ENCODE measurements at places on chromosomes 3 and 15.

- H3K36me3 ChIP-seq, result no peaks in the 10 kb centered on the region
- H3K27ac ChIP-seq, result no peak overlapping the region
- H3K4me3 ChIP-seq, result no peak overlapping the region
- no peaks in the 10 kb centered on the region for H3K27me3 ChIP-seq
- no peak for DNase-seq
Observed at GRCh38 chr3:153978006-153978405, 143.2 kb upstream of the ARHGEF26 start.

GRCh38 chr3:62149962-62150361 lies 223.4 kb downstream of the FEZF2 start:
- no peaks in the 10 kb centered on the region for H3K27me3 ChIP-seq
- H3K27ac ChIP-seq, result no peak overlapping the region
- no peak for DNase-seq
- H3K4me1 ChIP-seq, result no peaks in the 10 kb centered on the region
- H3K4me3 ChIP-seq, result no peak overlapping the region

DNA sequence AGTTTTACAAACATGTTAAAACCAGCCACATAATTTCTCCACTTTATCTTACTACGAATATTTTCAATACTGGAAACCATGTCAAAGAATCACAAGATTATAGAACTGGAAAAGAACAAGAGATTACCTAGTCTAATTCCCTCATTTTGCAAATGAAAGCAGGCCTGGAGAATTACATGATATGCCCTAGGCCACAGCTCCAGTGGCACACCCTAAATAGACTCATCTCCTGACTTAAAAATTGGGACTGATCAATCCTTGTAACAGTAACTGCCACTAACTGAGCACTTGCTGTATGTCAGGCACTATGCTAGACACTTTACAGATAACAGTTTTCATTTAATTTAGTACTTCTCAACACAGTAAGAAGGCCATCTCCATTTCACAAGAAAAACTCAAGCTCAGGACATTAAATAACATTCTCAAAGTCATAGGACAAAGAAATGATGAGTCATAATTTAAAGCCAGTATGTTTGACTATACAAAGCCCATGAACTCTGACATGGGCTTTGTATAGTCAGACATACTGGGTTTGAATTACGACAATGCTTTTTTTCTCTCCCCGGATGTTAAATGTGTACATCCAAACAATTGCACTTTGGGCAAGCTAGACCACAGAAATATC lies 9.4 kb downstream of the IGSF11 start:
- H3K27ac ChIP-seq, result no peak overlapping the region
- no peak overlapping the region for H3K4me3 ChIP-seq
- H3K36me3 ChIP-seq, result no peaks in the 10 kb centered on the region
- no peak for DNase-seq
- peaks cover 11% of the 10 kb centered on the region for H3K27me3 ChIP-seq
- no peaks in the 10 kb centered on the region for H3K4me1 ChIP-seq

DNA sequence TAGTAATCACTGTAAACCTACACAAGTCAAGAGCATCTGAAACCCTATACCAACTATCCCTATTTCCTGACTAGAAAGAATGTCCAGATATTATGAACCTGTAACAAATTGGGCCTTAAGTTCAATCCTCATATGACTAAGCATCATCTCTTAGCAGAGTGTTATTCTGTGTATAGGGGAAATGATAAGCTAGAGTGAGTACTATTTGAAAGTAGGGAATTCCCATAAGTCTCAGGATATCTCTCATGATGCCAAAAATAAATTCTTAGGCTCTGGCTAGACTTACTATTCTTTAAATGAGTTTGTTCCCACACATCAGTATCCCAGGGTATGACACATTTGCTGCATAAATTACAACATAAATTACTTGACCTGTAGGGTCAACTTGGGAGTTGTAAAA lies 15.3 kb downstream of the MRPL47 start:
- no peaks in the 10 kb centered on the region for H3K27me3 ChIP-seq
- H3K4me1 ChIP-seq, result peaks cover 10% of the 10 kb centered on the region
- H3K4me3 ChIP-seq, result no peak overlapping the region
- no peak overlapping the region for H3K27ac ChIP-seq

DNA sequence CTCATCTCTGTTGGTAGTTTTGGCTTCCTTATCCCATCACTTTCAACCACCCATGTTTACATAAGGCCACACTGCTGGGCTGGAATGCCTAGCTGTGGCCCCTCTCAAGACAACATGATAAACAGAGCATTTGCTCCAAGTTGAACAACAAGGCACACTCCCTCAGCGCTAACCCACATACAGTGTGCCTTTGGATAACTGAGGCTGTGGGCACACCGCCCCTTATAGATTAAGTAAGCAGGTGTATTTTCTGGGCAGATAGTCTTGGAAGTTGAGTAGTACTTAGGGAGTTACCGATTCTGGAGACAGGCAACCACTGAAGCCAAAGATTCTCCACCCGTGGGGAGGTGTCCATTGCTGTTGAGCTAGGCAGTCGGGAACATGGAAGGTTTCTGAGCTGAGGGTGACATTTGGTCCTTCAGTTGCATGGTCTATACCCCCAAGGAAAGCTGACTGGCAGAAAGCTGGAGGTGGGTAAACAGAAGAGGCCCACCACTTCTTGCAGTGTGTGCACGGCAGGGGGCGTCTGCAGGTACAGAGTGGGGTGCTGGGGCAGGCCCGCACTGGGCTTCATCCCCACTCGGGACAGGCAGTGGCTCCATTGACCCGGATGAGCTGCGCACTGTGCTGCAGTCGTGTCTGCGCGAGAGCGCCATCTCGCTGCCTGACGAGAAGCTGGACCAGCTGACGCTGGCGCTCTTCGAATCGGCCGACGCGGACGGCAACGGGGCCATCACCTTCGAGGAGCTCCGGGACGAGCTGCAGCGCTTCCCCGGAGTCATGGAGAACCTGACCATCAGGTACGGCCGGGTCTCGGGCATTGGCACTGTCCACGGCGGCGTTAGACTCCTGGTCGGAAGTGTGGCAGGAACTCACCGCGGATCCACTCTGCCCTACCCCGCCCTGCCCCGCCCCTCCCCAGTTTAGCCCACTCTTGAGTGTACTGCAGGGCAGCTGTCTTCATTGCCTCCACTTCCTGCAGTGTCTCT lies 16.8 kb downstream of the NOX5 start:
- no peaks in the 10 kb centered on the region for H3K4me1 ChIP-seq
- peaks cover 13% of the 10 kb centered on the region for H3K27me3 ChIP-seq

DNA sequence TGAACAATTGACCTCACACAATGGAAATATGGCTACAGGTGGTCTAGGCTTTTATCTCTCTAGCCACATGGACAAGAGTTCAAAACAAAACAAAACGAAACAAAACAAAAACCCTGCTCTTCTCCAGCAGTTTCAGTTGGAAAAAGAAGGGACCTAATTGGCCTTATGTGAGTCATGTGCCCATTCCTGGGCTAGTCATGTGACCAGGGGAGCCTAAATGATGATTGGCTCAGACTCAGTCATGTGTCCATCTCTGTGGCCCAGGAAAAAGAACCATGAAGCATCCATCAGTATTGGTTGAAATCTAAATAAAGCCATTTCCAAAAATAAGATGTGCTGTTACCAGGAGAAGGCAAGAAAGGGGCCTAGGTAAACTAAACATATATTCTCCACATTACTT lies 96.8 kb downstream of the ANXA2 start:
- H3K27ac ChIP-seq, result no peak overlapping the region
- no peak overlapping the region for H3K4me3 ChIP-seq
- H3K4me1 ChIP-seq, result no peaks in the 10 kb centered on the region

DNA sequence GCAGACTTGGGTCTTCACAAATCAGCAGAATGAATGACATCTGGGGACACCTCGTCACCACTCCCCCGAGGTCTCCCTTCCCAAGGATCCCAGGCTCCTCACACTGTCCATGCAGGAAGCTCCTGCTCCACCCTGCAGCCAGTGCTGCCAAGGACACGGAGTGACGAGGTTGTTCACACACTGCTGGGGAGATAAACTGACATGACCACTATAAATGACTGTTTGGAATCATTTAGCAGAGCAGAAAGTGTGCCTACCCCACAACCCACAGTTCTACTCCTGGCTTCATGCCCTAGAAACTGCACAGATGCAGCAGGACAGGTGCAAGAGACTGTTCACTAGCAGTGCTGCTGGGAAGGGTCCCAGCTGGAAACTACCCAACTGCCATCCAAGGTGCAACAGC lies 19.7 kb upstream of the PRSS50 start:
- H3K36me3 ChIP-seq, result no peaks in the 10 kb centered on the region
- no peak for DNase-seq
- H3K27me3 ChIP-seq, result no peaks in the 10 kb centered on the region
- H3K4me1 ChIP-seq, result no peaks in the 10 kb centered on the region
- H3K4me3 ChIP-seq, result no peak overlapping the region
- H3K27ac ChIP-seq, result no peak overlapping the region

DNA sequence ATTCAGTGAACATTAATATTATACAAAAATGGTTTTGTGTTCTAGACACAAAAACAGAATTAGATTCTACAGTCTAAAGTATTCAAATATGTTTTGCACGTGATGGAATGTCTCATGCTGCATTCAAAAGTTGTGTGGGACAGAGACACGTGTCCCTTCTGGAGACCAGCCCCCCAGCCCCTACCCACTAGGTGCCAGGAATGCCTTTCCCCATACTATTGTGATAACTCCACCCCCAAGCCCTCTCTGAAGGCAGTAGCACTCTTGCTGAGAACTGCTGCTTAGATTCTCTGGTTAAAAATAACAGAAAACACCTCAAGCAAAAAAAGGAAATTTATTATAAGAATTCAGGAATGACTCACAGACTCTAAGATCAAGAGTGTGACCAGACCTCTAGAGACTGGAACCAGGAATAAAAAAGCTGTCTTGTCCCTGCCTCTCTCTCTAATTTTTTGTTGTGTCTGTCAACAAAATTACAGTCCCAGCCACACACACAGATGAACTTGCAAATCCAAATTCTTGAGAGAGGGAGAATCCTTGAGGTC lies 57.7 kb downstream of the PXYLP1 start:
- H3K4me3 ChIP-seq, result no peak overlapping the region
- no peaks in the 10 kb centered on the region for H3K27me3 ChIP-seq
- H3K4me1 ChIP-seq, result no peaks in the 10 kb centered on the region

DNA sequence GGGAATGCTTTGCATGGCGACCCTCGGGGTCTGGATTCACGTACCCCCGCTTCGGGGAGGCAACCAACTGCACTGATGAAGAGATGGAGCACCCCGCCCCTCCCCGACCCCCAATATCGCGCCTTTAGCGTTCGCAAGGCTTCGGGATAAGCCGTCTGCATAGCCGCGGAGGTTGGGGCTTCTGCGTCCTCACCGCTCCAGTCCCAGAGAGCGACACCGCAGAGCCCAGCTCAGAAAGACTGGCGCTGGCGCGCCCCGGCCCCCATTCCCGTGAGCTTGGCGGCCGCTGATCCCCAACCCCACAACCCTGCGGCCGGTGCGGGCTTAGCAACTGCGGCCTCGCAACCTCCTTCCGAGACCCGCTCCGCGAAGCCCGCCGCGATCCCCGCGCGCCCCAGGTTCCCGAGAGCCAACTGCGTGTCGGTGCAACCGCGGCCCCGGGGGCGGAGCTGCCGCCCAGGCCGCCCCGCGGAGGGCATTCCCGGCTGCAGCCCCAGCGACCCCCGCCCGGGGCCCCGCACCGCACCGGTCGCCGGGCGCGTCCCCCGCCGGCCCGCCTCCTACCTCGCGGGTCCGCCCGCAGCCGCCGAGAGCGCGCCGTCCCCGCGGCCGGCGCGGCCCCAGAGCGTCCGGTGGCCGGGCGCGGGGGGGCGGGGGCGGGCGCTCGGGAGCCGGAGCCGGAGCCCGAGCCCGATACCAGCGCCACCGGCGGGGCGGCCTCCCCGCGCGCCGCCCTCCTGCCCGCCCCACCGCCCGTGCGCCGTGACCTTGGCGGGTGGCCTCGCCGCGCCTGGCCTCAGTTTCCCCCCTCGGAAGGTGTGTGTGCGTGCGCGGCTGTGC lies 79.5 kb downstream of the IQSEC1 start:
- no peaks in the 10 kb centered on the region for H3K27me3 ChIP-seq
- no peak overlapping the region for H3K27ac ChIP-seq
- H3K36me3 ChIP-seq, result no peaks in the 10 kb centered on the region
- H3K4me3 ChIP-seq, result peak overlapping the region; percentile 83
- DNase-seq, result peak; percentile 81

GRCh38 chr3:149593418-149594160 lies 64.2 kb downstream of the WWTR1 start:
- H3K4me1 ChIP-seq, result no peaks in the 10 kb centered on the region
- DNase-seq, result no peak
- no peak overlapping the region for H3K27ac ChIP-seq
- no peak overlapping the region for H3K4me3 ChIP-seq
- no peaks in the 10 kb centered on the region for H3K27me3 ChIP-seq

- no peak overlapping the region for H3K4me3 ChIP-seq
- no peak for DNase-seq
- peaks cover 4% of the 10 kb centered on the region for H3K27me3 ChIP-seq
- no peaks in the 10 kb centered on the region for H3K36me3 ChIP-seq
Observed at GRCh38 chr15:59886441-59886840, 117.7 kb upstream of the FOXB1 start.

DNA sequence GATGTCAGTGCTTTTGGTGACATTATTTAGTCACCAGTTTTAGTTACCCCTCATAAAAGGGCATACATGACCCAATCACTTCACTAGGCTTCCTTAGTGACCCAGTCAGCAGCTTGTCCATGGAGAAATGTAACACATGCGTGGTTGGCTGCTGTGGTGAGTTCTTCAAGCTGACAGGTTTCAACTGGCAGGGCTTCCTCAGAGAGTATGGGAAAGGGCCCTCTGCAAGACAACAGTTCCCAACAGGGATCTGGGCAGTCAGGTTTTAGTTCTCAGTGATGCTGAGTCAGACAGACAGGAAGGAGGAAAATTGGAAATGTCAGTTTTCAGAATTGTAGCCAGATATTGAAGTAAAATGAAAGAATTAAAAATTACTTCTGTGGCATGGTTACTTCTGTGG lies 282.5 kb downstream of the TBL1XR1 start:
- H3K27ac ChIP-seq, result no peak overlapping the region
- no peak for DNase-seq
- H3K36me3 ChIP-seq, result no peaks in the 10 kb centered on the region
- H3K4me1 ChIP-seq, result peaks cover 8% of the 10 kb centered on the region
- no peaks in the 10 kb centered on the region for H3K27me3 ChIP-seq
- no peak overlapping the region for H3K4me3 ChIP-seq

DNA sequence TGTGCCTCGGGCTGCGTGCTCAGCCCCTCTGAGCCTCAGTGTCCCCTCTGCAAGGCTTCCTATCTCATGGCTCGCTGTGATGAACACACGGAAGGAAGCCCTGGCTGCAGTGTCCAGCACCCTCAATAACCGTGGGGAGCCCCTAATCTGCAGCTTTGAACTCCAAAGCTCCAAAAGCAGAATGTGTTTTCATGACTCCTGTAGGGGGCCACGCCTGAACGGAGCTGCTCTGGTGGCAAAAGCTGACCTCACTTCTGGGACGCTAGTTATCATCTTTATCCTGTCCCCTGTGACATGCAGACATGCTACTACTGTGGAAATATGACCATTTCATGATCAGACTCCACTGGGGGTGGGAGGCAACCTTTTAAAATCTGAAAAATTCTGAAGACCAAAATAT lies 98.8 kb downstream of the SEC22A start:
- H3K27ac ChIP-seq, result no peak overlapping the region
- no peaks in the 10 kb centered on the region for H3K27me3 ChIP-seq
- no peak overlapping the region for H3K4me3 ChIP-seq
- DNase-seq, result no peak
